ENCODE measurements at places on chromosomes 16 and 17.

- no peak for DNase-seq
These were observed 19.8 kb upstream of the NF1 start for GRCh38 chr17:31074772-31075555.

DNA sequence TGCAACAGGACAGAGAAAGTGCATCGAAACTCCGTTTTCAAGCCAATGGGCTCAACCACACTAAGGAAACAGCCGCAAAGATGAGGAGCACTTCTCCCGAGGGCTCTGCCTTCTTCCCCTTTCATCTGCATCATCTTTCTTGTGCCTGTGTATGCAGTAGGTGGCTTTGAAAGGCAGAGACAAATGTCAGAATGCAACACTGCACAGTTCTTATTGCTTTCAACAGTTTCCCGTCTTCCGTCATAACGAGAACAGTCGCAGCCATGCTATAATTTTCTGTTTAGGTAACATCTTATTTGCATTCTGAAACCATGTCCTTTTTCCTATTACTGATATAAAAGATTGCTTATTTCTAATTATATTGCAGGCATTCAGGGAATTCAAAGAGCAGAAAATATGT is 205.2 kb downstream of the SLC39A11 start:
- no peak for DNase-seq

- no peak for DNase-seq
These were observed 223.1 kb downstream of the MAP2K6 start for GRCh38 chr17:69637446-69638156.

DNA sequence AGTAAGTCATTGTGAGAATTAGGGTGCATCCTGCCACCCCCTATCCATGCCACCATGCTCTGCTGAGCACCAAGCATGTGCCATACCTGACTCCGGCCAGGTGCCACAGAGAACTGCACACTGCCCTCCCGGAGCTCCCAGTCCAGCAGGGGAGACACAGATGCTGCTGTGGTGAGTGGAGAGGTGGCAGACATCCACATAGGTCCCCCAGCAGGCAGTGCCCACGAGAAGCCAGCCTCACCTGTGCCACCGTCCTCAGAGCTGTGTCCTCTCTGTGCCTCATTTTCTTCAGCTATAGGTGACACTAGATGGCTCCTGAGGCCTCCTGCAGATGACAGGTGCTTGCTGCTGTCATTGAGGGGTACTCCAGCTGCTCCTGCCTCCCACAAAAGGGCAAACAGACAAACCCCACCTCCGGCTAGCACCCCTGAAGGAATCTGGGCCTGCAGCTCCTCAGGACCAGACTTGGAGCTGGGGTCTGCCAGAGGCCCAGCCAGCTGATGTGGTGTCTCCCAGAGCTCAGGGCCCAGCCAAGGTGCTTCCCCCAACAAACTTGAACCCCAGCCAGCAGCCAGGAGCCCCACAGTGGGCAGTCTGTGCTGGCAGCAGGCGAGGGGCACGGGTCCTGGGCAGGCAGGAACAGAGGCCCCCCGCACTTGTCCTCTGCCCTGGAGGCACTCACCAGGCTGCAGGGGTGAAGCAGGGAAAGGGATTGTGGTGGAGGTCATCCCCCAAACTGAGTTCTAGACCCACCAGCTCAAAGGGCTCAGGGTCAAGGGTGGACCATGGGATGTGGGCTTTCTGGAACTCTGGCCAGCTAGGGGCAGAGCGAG is 17.1 kb downstream of the FOXJ1 start:
- no peak for DNase-seq

GRCh38 chr16:84379008-84379708 is 10.8 kb downstream of the ATP2C2 start:
- no peak for DNase-seq

DNA sequence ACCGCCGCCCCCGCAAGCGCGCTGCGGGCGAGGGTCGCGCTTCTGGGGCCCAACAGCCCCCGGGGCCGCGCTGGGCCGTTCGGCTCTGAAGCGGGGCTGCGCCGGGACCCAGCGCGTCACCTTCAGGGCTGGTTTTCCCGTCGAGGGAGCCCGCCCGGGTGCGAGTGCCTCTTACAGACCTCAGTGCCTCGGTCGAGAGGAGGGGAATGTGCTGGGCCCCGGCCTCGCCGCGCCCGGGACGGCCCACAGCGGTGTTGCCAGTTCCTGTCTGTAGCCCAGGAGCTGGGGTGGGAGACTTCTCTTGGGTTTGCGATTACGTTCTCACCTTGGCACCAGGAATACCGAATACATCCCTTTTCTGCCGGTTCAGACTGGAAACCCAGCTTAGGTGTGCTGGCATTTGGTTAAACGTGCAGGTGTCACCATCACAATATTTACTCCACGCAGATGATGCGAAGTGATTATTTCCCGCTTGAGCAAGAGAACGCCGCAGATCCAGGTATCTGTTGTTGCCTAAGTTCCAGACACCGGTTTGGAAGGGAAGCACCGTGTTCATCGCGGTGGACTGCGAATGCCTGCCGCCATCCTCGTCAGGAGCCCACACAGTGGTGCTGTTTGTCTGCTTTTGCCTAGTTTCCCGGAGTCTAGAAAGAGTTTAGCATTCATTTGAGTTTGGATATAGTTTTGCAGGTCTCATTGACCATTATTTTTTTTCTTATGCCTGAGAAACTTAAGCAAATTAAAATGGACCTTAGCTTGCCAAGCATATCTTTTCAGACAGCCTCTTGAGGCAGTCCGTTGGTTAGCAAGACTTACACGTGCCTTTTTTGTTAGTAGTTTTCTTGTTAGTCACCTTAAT is 914 bp downstream of the MAP1LC3B start:
- DNase-seq, result no peak

- DNase-seq, result no peak
These were observed 75.5 kb downstream of the SLC5A11 start for GRCh38 chr16:24921229-24921628.

- DNase-seq, result no peak
These were observed 19.2 kb upstream of the ABAT start for GRCh38 chr16:8655184-8655717.

GRCh38 chr16:51161440-51162195 is 10.5 kb upstream of the SALL1 start:
- no peak for DNase-seq

DNA sequence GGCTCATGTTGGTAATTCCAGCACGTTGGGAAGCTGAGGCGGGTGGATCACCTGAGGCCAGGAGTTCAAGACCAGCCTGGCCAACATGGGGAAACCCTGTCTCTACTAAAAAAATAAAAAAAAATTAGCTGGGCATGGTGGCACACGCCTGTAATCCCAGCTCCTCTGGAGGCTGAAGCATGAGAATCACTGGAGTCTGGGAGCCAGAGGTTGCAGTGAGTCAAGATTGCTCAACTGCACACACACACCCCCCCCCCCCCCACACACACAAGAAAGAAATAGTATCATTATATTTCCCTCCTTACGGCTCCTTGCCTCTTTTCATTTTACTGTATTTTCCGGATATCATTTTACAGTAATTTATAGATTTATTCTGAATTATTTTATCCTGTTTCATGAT is 963.1 kb upstream of the GOT2 start:
- DNase-seq, result no peak

DNA sequence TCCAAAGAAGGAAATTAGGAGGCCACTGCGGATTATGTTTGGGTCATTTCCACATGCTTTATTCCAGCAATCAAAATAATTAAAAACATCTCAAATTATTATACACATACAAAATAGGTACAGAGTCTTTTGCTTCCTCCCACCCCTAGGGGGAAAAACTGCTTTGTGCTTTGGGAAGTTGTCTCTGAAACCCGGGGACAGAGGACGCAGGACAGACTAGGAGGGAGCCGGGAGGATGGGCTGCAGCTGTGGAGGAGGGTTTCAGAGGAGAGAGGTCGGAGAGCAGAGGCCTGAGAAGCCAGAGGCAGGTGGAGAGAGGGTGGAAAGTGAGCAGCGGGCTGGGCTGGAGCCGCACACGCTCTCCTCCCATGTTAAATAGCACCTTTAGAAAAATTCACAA is 17.4 kb downstream of the COL1A1 start:
- DNase-seq, result no peak

GRCh38 chr16:50185005-50185505 is 31.9 kb downstream of the TENT4B start:
- DNase-seq, result no peak

- DNase-seq, result no peak
These were observed 20.5 kb downstream of the TMEM94 start for GRCh38 chr17:75476752-75477489.

DNA sequence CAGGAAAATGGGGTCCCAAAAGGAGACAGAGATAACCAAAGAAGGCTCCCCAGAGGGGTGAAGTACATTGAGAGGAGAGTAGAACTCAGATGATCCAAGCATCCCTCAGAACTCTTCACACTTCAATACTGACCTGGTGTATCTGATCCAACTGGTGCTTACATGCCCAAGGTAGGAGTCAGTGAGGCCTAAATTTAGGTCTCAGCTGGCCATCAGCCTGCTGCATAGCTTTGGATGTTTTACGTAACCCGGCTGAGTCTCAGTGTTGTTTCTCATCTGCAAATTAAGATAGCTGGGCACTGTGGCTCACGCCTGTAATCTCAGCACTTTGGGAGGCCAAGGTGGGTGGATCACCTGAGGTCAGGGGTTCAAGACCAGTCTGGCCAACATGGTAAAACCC is 11.6 kb upstream of the GOSR2 start:
- no peak for DNase-seq

GRCh38 chr16:5549802-5550201 is 452.2 kb upstream of the EEF2KMT start:
- DNase-seq, result no peak

DNA sequence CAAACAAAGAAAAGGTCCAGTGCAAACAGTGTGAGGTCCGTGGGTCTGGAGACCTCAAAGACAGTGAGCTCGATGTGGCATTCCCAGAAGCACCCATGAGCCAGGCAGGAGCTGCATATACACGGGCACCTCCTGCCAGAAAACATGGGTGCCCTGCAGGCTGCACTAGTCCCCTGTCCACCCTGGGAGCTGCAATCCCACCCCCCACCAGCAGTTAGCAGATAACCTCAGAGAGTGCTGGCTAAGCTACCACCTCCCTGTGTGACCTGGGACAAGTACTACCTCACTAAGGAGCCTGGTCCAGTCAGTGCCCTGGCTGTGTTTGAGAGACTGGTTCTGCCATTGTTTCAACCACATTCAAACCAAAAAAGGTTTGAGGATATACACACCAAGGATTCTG is 135.7 kb downstream of the ZNF423 start:
- no peak for DNase-seq

DNA sequence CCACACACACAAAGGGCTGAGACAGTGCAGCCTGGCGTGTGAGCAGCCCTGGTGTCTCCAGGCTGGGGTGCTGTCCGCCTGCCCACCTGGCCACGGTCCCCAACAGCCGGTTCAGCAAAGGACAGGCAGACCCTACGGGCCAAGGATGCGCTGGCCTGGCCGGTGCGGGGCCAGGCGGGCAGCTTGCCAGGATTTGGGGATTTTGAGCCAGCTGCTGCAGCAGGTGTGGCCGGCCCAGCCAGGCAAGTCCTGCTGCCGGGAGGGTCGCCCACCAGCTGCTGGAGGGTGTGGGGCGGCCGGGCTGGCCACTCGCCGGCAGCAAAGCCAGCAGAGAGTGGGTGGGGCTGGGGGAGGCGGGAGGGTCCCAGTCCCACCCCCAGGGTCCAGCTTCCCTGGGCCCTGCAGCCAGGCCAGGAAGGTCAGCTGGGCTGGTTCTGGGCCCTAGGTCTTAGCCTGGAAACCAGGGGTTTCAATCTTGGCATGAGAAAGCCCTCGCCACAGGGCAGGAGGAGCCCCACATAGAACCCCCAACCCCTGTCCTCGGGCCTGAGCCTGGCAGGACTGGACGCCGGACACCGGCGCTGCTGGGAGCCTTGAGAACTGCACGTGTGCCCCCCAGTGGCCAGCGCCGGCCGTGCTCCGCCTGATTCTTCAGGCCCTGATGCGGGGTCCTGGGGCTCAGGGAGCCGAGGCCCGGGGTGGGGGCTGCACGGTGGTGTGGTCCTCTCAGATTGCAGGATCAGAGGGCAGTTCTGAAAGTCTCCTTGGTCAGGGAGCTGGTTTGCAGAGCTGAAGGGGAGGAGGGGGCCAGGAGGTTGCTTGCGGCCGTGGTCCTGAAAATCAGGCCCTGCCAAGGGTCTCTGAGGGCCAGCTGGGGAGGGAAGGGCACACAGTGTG is 17.6 kb upstream of the SSTR5 start:
- DNase-seq, result no peak
